Mesothelial cell of epicardium (in vitro differentiated cells): ENCODE measurements at places on chromosomes 2 and 18. TPM values are rescaled to one million over a fixed set of nuclear protein-coding genes. Genes with fewer than 3 reads are reported as not detected.

Gene BMP10
- total RNA-seq: 0.13 TPM in 1 of 3 replicates, not detected in the others

Gene ZNF519
- 19.6 to 24.0 TPM (median 22.4 TPM) in 3 replicates for total RNA-seq

Gene CCDC141
- total RNA-seq: 1.0 to 1.2 TPM (median 1.1 TPM) in 3 replicates

Gene CNGA3
- not detected in 3 replicates for total RNA-seq

Gene AMER3
- total RNA-seq: not detected in 3 replicates

Gene TLK1
- total RNA-seq: 72.0 to 74.5 TPM (median 74.5 TPM) in 3 replicates

Gene AKAIN1
- not detected in 3 replicates for total RNA-seq

Gene SH3BP4
- 44.1 to 45.0 TPM (median 44.3 TPM) in 3 replicates for total RNA-seq

DNA sequence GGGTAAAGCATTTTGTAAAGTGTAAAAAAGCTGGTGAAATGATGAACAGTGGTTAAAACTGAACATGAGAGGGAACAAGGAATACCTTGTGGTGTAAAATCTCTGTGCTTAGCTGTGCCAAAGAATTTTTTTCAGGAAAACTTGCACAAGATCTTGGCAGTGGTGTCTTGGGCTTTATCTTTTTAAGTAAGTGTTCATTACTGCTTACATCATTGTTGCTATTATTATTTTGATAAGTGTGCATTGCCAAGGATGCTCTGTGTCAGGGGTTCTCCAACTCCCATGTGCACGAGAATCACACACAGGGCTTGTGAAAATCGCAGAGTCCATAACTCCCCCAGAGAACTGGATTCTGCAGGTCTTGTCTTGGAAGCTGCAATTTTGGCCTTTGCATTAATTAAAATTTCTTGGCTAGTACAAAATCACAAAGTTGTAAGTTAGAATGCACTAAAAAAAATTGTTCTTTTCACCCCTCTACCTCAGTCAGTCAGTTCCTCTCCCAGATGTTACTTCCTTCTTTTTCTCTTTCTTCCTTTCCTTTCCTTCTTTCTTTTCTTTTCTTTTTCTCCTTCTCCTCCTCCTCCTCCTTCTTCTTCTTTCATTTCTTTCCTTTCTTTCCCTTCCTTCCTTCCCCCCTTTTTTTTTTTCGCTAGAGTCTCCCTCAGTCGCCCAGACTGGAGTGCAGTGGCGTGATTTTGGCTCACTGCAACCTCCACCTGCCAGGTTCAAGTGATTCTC lies 37.8 kb downstream of the GATA6 start:
- peaks cover 52% of the 10 kb centered on the region for H3K4me1 ChIP-seq
- no peaks in the 10 kb centered on the region for H3K27me3 ChIP-seq
- no peak overlapping the region for H3K4me3 ChIP-seq
- H3K36me3 ChIP-seq: peaks cover 7% of the 10 kb centered on the region

- H3K27me3 ChIP-seq: no peaks in the 10 kb centered on the region
- DNase-seq: no peak
- no peaks in the 10 kb centered on the region for H3K36me3 ChIP-seq
- no peak overlapping the region for H3K27ac ChIP-seq
These were observed 231.1 kb downstream of the ANKRD30B start for GRCh38 chr18:14978962-14979535.

DNA sequence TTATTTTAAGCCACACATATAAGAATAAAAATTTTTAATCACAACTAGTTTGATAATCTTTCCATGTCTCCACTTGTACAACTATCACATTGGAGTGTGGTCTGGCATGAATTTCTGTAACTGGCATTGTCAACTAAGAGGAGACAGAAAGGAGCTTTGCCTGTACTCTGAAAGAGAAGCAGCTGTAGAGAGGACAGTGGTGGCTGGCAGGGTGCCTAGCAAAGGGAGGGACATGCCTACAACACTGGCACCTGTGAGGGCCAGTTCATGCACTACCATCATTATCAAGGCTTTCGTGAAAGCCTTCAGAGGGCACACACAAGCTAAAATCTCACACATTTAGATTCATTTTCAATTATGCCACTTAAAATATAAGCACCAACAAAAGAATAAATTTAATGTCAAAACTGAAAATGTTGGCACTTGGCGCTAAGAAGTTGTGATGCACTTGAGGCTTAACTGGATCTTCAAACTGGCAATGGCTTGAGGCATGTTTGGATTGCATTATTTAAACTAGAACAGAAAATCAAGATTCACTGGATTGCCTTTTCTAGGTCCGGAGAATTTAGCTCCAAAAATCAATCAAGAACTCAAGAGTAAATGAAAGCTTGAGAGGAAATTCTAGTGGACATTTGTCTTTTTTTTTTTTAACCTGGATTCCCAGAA lies 238.6 kb downstream of the ZNF385B start:
- no peak overlapping the region for H3K4me3 ChIP-seq
- no peak overlapping the region for H3K27ac ChIP-seq
- no peak for DNase-seq
- H3K36me3 ChIP-seq: no peaks in the 10 kb centered on the region
- H3K4me1 ChIP-seq: peaks cover 6% of the 10 kb centered on the region

- H3K4me1 ChIP-seq: peaks cover 2% of the 10 kb centered on the region
- no peaks in the 10 kb centered on the region for H3K27me3 ChIP-seq
- H3K36me3 ChIP-seq: peaks cover 7% of the 10 kb centered on the region
- DNase-seq: no peak
- H3K4me3 ChIP-seq: no peak overlapping the region
- H3K27ac ChIP-seq: no peak overlapping the region
These were observed 116.6 kb downstream of the SRBD1 start for GRCh38 chr2:45494275-45494977.

GRCh38 chr2:42170619-42171395 lies 1.7 kb downstream of the EML4 start:
- DNase-seq: no peak
- no peaks in the 10 kb centered on the region for H3K27me3 ChIP-seq
- H3K4me1 ChIP-seq: peaks cover 20% of the 10 kb centered on the region
- no peak overlapping the region for H3K4me3 ChIP-seq
- no peak overlapping the region for H3K27ac ChIP-seq
- H3K36me3 ChIP-seq: peaks cover under 1% of the 10 kb centered on the region

DNA sequence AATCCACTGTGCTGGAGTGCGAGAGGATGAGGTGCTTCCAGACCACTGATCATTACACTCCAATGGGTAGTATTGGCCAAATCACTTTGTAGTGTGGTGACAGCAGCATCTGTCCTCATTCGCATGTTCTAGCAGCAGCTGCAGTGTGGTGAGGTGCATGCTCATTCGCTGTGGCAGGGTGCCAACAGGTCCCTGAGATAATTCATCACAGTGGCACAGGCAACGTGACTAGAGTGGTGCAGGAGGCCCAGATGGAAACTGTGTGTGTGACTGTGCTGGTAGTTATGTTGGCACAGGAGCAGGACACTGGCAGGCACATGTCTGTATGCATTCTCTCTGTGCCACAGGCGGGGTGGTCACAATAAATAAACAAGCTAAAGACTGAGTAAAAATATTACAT lies 329.5 kb upstream of the SYT4 start:
- H3K27ac ChIP-seq: no peak overlapping the region
- H3K4me3 ChIP-seq: no peak overlapping the region
- no peaks in the 10 kb centered on the region for H3K4me1 ChIP-seq
- no peak for DNase-seq
- H3K27me3 ChIP-seq: peaks cover 9% of the 10 kb centered on the region

- H3K36me3 ChIP-seq: peaks cover 3% of the 10 kb centered on the region
- DNase-seq: no peak
- H3K27me3 ChIP-seq: no peaks in the 10 kb centered on the region
- H3K4me3 ChIP-seq: no peak overlapping the region
These were observed 111.5 kb downstream of the MGAT5 start for GRCh38 chr2:134365356-134365755.

GRCh38 chr2:236083934-236084333 lies 84.3 kb downstream of the GBX2 start:
- H3K27me3 ChIP-seq: no peaks in the 10 kb centered on the region
- peaks cover 2% of the 10 kb centered on the region for H3K36me3 ChIP-seq

DNA sequence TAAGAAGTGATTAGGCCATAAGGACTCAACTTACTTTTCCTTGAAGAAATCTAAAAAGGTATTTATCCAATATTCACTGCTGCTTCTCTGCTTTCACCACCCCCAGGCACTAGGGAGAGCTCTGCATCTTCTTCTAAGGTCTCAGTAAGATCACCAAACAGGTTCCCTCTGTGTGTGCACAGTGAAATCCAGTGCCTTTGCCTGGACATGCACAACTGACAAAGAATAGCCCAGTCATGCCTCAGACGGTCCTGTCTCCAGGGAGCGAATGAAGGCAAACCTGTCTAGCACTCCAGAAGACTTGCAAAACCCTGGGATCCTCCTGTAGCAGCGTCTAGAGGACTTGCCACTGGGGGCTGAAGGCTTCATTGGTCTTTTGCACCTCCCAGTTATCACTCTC lies 344.5 kb upstream of the LRATD1 start:
- no peaks in the 10 kb centered on the region for H3K36me3 ChIP-seq
- DNase-seq: no peak
- no peaks in the 10 kb centered on the region for H3K27me3 ChIP-seq
- peaks cover 4% of the 10 kb centered on the region for H3K4me1 ChIP-seq
- H3K4me3 ChIP-seq: no peak overlapping the region

- peaks cover 14% of the 10 kb centered on the region for H3K36me3 ChIP-seq
- DNase-seq: peak; percentile 51
- peak overlapping the region; percentile 89 for H3K4me3 ChIP-seq
- peak overlapping the region; percentile 90 for H3K27ac ChIP-seq
These were observed 4.0 kb downstream of the PTGR3 start for GRCh38 chr18:75204732-75205513.

GRCh38 chr2:55147531-55147930 lies 84.6 kb downstream of the CLHC1 start:
- DNase-seq: no peak
- H3K36me3 ChIP-seq: no peaks in the 10 kb centered on the region
- no peaks in the 10 kb centered on the region for H3K27me3 ChIP-seq

GRCh38 chr18:37207343-37207742 lies 358.3 kb downstream of the CELF4 start:
- DNase-seq: no peak
- no peaks in the 10 kb centered on the region for H3K27me3 ChIP-seq
- H3K4me1 ChIP-seq: peaks cover 7% of the 10 kb centered on the region
- H3K36me3 ChIP-seq: peaks cover 1% of the 10 kb centered on the region
- H3K4me3 ChIP-seq: no peak overlapping the region

DNA sequence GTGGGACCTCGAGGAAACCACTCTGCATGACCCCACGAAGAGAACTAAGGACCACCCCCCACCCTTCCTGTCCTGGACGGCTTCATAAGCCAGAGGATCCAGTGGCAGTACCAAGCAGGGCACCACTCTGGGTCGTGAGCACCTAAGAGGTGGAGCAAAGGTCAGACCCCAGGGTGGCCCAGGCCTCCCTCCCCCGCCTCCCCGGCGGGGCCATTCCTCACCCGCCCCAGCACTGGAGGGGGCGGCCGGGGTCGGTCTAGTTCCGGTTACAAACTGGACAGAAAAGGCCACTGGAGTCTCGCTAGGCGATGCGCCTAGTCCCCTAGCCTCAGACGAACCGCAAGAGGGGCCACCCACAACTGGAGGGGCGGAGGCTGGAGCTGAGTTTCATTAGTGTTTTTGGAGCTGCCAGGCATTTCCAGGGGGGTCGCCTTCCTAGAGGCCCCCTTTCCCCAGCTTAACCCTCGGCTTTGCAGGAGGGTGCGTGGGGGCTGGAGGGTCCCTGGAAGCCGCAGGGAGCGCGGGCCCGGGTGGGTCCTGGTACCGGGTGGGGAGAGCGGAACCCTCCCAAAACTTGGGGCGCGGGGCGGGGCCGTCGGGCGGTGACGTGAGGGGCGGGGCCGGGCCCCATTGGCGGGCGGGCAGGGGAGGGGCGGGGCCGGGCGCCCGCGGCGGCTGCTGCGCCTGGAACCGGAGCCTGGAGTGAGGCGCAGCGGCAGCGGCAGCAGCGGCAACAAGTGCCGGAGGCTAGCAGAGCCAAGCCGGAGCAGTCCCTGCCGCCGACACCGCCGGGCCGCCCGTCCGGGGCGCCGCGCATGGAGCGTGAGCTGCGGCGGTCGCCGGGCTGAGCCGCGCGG lies at the start of gene B3GNT2:
B3GNT2 (plus strand) TSS at position 695 of the 857 bp plus-strand sequence. CDS start 26,106 bp downstream, outside the sequence.
- H3K27ac ChIP-seq: peak within 1 kb of the TSS; percentile 89
- H3K36me3 ChIP-seq: no peaks in the 10 kb centered on the region
- H3K4me3 ChIP-seq: peak within 1 kb of the TSS; percentile 86

- H3K36me3 ChIP-seq: no peaks in the 10 kb centered on the region
- H3K27ac ChIP-seq: no peak overlapping the region
- no peak overlapping the region for H3K4me3 ChIP-seq
- H3K27me3 ChIP-seq: peaks cover 41% of the 10 kb centered on the region
- no peaks in the 10 kb centered on the region for H3K4me1 ChIP-seq
These were observed 377.7 kb upstream of the MYT1L start for GRCh38 chr2:2708575-2709430.

DNA sequence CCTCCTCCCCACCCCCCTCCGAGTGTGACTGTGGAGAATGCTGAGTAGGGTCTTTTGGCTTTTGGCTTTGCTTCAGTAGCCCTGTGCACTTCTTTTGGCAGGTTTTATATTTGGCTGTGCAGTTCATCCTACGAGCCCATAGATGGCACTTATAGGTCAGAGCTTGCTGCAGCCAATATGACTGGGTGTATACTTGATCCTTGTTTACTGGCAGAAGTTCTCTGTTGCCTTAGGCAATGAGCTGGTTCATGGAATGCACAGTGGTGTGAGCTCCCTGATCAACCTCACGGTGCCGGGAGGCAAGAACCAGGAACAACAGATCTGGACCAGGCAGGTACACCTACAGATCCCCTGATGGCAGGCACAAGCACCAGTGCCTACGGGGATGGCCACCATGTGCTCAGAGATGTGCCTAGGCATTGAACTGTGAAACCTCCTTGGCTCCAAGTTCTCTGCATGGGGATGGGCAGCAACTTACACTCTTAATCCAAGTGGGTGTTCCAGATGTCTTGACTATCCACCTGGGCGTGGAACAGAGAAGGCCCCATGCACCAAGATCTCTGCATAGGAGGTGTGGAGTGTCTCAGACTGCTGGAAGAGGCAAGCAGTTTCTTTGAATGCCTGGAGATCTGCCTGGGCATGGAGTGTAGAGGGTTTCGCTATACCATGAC lies 190.4 kb downstream of the KIAA1328 start:
- peaks cover 21% of the 10 kb centered on the region for H3K36me3 ChIP-seq
- no peak for DNase-seq
- no peak overlapping the region for H3K27ac ChIP-seq

- no peaks in the 10 kb centered on the region for H3K4me1 ChIP-seq
- H3K36me3 ChIP-seq: peaks cover 3% of the 10 kb centered on the region
- no peak overlapping the region for H3K27ac ChIP-seq
- H3K4me3 ChIP-seq: no peak overlapping the region
- no peaks in the 10 kb centered on the region for H3K27me3 ChIP-seq
- no peak for DNase-seq
These were observed 155.1 kb downstream of the SS18 start for GRCh38 chr18:25935356-25935755.

GRCh38 chr2:176114930-176115625 lies 1.5 kb upstream of the HOXD10 start:
- H3K4me1 ChIP-seq: peaks cover 1% of the 10 kb centered on the region
